ENCODE measurements at places on chromosomes 3 and 15. TPM values are rescaled to one million over a fixed set of nuclear protein-coding genes. Genes with fewer than 3 reads are reported as not detected.

MEGF11 gene
- not detected for total RNA-seq

SEMA7A gene
- 27.8 TPM for total RNA-seq

EHD4 gene
- total RNA-seq: 26.4 TPM

NLGN1 gene
- 12.5 TPM for total RNA-seq

SUSD5 gene
- 2.9 TPM for total RNA-seq
